ENCODE measurements at places on chromosomes 4 and X.
A peak's percentile ranks its signal among the peaks of the same experiment; 100 is the strongest.

DNA sequence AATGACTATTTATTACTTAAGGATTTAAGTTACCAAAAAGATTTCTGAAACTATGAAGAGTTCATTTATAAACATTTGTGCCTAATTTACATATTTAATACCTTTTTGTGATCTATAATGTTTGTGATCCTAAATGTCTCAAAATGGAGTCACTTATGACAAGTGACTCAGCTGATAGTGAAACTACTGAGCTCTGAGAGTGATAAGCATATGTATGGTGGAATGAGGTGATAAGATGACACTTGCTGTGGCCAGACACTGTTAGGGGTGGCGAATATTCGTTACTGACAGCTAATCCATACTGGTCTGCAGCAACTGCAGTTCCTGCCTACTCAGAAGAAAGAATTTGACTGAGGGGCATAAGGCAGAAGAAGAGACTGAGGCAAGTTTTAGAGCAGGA, 5.5 kb upstream of the NXF3 start:
- DNase-seq = peak; percentile 58

DNA sequence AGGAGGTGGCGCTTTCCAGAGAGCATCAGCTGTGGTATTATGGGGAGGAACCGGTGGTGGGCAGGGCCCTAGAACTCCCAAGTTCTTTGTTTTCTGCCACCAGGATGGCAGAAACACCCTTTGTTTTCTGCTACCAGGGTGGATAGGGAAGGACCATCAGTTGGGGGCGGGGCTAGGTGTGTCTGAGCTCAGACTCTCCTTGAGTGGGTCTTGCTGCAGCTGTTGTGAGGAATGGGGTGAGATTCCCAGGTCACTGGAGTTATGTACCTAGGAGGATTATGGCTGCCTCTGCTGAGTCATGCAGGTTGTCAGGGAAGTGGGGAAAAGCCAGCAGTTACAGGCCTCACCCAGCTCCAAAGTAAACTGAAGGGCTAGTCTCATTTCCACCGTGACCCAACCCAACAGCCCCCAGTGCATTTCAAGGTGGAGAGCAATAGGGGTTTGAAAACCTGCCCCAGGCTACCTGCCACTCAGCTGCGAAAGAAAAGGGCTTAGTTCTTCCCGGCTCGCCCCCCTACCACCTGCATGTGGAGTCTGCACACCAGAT, 167.8 kb upstream of the FAM241A start:
- no peak for DNase-seq

DNA sequence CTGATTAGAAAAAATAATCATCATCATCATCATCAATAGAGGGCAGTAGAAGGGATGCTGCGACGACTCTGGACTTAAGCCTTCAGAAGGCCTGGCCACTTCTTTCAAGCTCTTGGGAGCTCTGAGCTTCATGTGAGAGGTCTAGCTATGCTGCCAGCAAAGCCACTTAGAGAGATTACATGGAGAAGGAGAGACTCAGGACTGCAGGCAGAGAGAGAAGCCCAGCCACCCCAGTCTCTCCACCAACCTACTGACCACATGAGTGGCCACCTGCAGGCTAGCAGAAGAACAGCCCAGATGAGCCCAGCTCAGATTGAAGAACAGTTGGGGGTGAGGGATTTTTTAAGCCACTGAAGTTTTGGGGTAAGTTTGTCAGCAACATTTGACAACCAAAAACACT, 17.1 kb upstream of the TMEM150C start:
- no peak for DNase-seq

GRCh38 chrX:7050271-7050670, 97.2 kb upstream of the STS start:
- no peak for DNase-seq

DNA sequence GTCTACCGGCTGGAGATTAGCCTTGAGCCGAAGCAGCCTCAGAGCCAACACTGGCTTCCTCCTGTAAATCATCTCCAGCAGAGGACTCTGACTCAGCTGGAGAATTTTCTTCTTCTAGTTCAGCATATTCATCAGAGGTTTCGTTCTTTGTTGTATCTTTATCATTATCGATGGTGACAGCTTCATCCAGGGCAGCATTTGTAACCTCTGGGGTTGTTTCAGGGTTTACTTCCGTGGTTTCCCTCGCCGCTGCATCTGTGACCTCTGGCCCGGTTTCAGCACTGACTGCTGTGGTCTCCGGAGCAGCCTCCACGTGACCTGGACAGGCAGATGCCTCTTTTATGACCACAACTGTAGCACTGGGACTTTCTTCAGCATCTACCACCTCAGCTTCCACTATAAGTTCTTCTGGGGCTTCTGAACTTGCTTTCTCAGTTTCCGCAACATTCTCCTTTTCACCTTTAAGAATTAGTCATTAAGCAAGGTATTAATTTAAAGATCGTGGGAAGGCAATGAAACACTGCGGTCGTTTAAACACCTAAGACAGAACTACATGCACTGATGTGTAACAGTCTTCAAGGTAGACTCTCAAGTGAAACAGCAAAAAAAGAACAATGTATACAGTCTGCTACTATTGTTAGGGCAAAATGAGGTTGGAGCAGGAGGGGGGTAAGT, 13.3 kb downstream of the MGARP start:
- peak; percentile 37 for DNase-seq
